ENCODE measurements at places on chromosomes 7 and 10. TPM values are rescaled to one million over a fixed set of nuclear protein-coding genes. Genes with fewer than 3 reads are reported as not detected.

GRCh38 chr7:127862525-127862924, 168.7 kb downstream of the LRRC4 start:
- no peak overlapping the region for H3K27ac ChIP-seq
- peaks cover 13% of the 10 kb centered on the region for H3K4me1 ChIP-seq
- no peak overlapping the region for H3K4me3 ChIP-seq
- no peak for DNase-seq

DNA sequence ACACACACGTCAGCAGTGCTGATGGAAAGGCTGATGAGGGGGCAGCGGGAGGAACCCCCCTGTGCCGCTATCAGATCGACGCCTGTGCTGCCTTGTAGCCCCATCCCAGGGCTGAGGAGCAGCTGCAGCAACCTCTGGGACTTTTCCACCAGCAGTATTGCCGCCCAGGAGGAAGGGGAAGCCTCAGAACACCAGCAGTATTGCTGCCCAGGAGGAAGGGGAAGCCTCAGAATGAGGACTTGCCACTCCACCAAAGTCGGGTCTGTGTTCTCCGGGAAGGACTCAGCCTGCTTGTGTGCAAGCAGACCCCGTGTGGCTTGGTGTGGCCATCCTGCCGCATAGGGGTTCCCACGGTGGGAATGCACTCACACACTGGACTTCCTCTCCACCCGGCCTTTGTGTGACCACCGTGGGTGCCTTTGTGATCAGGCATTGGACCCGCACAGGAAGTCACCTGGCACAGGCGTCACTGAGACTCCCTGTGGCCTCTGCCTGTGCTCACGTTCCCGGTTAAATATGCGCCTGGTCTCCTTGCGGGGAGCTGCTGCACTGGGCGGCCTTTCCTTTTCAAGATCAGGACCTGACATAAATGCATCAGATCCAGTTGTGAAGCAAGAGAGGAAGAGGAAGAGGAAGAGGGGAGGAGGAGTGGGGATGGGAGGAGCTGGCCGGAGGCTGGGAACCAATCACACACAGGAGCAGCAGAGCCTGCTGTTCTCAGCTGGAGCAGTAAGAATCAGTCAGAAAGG, 248.5 kb downstream of the DNAJB6 start:
- peak; percentile 33 for DNase-seq
- H3K4me1 ChIP-seq = peaks cover 6% of the 10 kb centered on the region
- no peaks in the 10 kb centered on the region for H3K36me3 ChIP-seq
- H3K27ac ChIP-seq = no peak overlapping the region
- H3K27me3 ChIP-seq = peaks cover 2% of the 10 kb centered on the region
- peak overlapping the region; percentile 62 for H3K4me3 ChIP-seq

GRCh38 chr10:22810643-22811465, 96.5 kb upstream of the PIP4K2A start:
- peaks cover 3% of the 10 kb centered on the region for H3K27me3 ChIP-seq
- no peaks in the 10 kb centered on the region for H3K36me3 ChIP-seq
- no peak overlapping the region for H3K27ac ChIP-seq
- H3K4me3 ChIP-seq = no peak overlapping the region
- no peak for DNase-seq
- H3K4me1 ChIP-seq = no peaks in the 10 kb centered on the region

- H3K27ac ChIP-seq = no peak overlapping the region
- H3K4me1 ChIP-seq = no peaks in the 10 kb centered on the region
- no peak for DNase-seq
- no peaks in the 10 kb centered on the region for H3K36me3 ChIP-seq
- H3K27me3 ChIP-seq = no peaks in the 10 kb centered on the region
Measured at GRCh38 chr7:147151661-147152060, 1035.1 kb downstream of the CNTNAP2 start.

- no peak for DNase-seq
- no peaks in the 10 kb centered on the region for H3K4me1 ChIP-seq
- no peak overlapping the region for H3K27ac ChIP-seq
- H3K4me3 ChIP-seq = no peak overlapping the region
- H3K27me3 ChIP-seq = no peaks in the 10 kb centered on the region
Measured at GRCh38 chr7:29950480-29950879, 39.1 kb downstream of the SCRN1 start.

VWDE gene
- 0.86 TPM for total RNA-seq

RPS24 gene
- 1,300 TPM for total RNA-seq

GRCh38 chr10:56279270-56279669, 81.8 kb downstream of the ZWINT start:
- H3K27ac ChIP-seq = no peak overlapping the region
- H3K4me3 ChIP-seq = no peak overlapping the region
- no peak for DNase-seq
- H3K36me3 ChIP-seq = no peaks in the 10 kb centered on the region
- H3K4me1 ChIP-seq = no peaks in the 10 kb centered on the region
- H3K27me3 ChIP-seq = no peaks in the 10 kb centered on the region

DNA sequence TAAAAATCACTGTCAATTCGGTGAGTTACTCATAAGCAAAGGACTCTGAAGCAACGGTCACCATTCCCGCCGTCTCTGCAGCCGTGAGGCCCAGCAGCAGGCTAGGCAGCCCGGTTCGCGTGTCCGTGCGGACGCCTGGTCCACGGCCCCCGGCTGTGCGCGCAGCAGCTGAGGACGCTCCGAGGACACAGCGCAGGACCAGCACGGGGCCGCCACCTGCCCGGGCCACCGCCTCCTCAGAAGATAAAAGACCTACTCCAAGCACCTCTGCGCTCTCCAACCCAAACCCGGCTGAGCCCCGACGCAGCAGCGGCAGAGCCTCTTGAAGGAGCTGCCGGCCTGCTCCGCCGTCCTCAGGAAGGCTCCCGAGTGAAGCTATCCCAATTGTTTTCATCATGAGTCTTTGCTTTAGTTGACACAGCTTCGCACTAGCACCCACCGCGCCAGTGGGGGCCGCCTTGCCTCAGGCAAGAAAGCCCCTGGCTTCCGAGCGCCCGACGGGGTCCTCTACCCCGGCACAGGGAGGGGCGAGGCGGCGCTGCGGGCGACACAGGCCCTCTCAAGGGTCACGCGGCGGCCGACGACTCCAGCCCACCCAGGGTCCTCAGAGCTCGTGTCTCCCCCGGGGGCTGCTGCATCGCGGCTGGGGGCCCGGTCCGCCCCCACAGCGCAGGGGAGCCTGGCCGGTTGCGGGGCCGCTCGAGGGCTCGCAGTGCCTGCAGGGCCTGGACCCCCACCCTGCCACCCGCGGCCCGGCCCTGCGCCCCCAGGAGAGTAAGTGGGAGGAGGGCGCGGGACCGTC, 16.9 kb upstream of the GPR146 start:
- no peaks in the 10 kb centered on the region for H3K27me3 ChIP-seq
- no peaks in the 10 kb centered on the region for H3K36me3 ChIP-seq
- no peak for DNase-seq
- peak overlapping the region; percentile 86 for H3K27ac ChIP-seq

DNA sequence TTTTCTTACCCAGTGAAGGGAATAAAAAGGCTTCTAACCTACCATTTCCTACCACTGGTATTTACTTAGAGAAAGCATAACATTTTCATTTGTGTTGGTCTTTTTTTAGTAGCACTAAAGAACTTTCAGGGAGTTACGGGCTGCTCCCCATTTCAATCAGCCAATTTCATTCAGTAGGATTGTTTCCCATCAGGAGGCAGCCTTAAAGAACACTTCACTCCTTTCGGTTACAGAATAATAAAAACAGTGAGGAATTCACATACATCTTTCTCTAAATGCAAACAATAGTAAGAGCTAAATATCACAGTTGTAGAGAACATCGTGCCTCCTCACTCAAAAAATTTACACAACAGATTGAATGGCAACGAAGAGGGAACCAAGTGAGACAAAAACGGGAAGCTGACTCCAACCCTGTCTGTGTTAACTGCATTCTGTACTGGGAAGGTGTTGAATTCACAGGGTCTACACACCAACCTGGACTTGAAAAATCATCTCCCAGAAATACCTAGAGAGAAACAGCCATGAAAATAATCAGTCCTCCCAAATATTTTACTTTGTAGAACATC, 55.5 kb upstream of the ABLIM1 start:
- no peak overlapping the region for H3K4me3 ChIP-seq
- DNase-seq = no peak
- H3K4me1 ChIP-seq = peaks cover 3% of the 10 kb centered on the region
- H3K36me3 ChIP-seq = no peaks in the 10 kb centered on the region
- no peak overlapping the region for H3K27ac ChIP-seq
- no peaks in the 10 kb centered on the region for H3K27me3 ChIP-seq

AKR1C4 gene
- total RNA-seq = not detected

ANKRD30A gene
- not detected for total RNA-seq

DNA sequence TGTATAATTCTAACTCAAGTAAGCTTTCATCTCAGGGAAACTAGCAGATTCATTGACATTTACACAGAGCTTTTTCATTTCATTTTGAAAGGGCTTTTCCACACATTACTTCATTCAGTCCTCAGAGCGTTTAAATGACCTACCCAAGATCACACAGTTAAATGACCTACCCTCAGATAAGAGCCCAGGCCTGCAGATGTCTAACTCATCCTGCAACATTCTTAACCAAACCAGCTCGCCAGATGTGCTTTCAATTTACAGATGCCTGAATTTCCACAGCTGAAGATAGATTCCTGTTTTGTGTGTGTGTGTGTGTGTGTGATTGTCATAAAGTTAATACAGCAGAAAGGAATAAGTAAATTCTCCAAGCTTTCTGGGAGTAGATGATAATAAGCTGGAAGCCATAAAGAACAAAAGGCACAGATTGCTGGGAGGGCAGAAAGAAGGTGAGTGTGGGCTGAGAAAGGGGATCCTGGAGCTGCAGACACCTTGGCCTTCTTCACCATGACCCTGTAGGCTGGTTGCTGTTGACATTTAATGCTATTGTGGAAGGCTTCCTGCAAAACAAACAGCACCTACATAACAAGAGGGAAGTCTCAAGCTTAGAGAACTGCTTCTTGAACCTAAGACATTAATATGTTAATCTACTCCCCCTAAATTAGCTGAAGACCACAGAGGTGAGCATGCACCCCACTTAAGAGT, 489.7 kb upstream of the CELF2 start:
- no peaks in the 10 kb centered on the region for H3K27me3 ChIP-seq
- no peak overlapping the region for H3K27ac ChIP-seq
- no peak for DNase-seq
- H3K4me1 ChIP-seq = no peaks in the 10 kb centered on the region

Data from CD4-positive, CD25-positive, alpha-beta regulatory T cell (primary cell).